ENCODE measurements at places on chromosomes 7 and 10. TPM values are rescaled to one million over a fixed set of nuclear protein-coding genes. Genes with fewer than 3 reads are reported as not detected.

Gene TMEM270
- not detected for total RNA-seq

Gene POLR3A
- 9.7 TPM for total RNA-seq

Gene FAM25A
- total RNA-seq = not detected

Gene RSU1
- total RNA-seq = 86.9 TPM

Gene ECHDC3
- total RNA-seq = 6.4 TPM

Data from sigmoid colon (tissue), 7 donors.